ENCODE measurements at places on chromosomes 6 and 20.

- no peak for DNase-seq
Measured at GRCh38 chr6:149913540-149914240, 9.2 kb downstream of the RAET1G start.

DNA sequence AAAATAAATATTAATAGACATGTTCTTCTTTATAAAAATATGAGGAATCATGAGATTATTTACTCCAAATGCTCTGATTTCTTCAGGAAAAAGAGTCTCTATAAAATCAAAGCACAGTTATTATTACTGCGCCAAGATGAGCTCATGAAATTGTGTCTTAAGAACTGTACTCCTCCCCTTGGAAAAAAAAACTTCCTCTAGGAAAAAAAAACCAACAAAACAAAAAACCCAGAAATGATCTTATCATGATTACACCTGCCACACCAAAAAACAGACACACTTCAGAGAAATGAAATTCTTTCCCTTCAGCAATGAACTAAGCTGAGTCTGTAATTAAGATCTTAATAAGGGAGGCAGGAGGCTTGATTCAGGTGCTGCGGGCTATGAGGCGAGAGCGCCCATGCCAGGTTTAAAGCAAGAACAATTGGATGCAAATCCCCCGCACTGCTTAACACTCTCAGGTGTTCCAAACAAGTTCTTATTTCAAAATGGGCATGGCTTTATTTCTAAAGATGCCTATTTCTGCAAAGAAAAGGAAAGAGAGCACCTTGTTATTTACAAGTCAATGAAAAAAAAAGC lies 9.1 kb downstream of the NEDD9 start:
- DNase-seq: no peak

GRCh38 chr20:24160563-24161281 lies 172.1 kb upstream of the GGTLC1 start:
- no peak for DNase-seq

DNA sequence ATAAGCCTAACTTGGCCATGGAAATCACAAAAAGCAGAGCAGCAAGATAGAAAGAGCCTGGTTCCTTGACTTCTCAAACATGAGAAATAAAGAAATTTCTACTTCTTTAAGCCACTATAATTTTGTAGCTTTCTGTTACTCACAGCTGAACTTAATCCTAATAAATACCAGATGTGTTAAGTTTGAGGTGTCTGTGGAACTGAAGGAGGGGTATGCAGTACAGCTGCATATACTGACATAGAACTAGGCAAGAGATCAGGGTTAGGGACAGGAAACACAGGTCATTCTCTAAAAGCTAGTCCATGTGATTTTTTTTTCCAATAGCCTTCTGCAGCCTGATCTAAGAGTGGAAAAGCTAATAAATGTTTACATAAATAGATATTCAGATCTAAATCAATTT lies 123.9 kb downstream of the COL12A1 start:
- DNase-seq: no peak

- DNase-seq: no peak
Measured at GRCh38 chr6:139567095-139567494, 192.6 kb upstream of the CITED2 start.

Data from CD4-positive, alpha-beta T cell treated with Interleukin-6 at 100 ng/mL for 8 hours (primary cell).